ENCODE measurements at places on chromosomes 5 and 9.

- DNase-seq = no peak
Measured at GRCh38 chr5:112216140-112216539, 202.9 kb downstream of the EPB41L4A start.

GRCh38 chr5:166382031-166382430, 1909.4 kb upstream of the WWC1 start:
- no peak for DNase-seq

DNA sequence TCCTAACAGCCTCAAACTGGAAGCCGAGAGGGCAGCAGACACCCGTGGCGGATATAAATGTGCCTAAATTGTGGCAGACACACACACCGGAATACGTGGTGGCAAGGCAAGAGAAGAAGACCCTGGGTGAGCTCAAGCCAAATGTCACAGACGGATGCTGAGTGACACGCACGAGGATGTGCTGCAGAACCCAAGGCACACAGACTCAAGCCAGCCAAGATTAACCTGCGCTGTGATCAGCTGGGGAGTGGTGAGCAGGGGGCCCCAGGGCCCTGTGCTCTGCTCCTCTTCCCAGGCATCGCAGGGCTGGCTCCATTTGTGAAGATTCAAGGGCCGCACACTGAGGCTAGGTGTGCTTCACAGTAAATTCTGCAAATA, 16.4 kb downstream of the SEMA4D start:
- no peak for DNase-seq

- no peak for DNase-seq
Measured at GRCh38 chr9:37943345-37944265, 39.7 kb upstream of the SLC25A51 start.

DNA sequence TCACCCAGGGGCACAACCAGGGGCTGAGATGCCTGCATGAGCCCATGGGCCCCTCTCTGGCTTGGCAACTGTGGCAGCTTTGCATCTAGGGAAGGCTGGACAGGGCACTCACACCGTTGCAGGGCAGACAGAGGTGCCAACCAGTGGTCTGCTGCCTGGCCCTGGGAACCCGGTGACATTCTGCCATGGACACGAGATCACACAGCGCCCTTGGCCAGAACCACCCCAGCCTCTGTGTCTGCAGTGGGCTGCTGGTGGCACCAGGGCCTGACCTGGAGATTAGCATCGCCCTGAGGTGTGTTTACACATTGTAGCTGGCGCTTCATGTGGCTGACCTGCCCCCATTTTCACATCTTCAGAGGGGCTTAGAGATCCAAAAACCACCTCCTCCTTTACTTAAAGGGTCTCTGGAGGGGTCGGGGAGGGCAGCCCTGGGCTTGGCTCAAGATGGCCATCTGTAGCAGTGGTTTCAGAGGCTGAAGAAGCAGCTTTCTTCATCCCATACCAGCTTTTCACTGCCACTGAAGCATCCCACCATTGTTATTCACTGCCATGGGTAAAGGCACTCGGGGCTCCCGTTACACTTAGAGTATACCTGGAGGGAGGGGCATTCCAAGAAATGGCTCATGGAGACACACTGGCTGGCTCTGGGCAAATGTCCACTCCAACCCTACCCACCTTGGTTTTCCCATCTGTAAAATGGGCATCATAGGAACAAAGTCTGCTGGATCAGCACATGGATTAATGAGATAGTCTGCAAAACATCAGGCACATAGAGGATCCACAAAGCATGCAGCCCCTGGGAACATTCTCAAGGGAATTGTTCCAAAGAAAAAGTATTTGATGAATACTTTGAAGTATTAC, 11.4 kb downstream of the DCANP1 start:
- no peak for DNase-seq

DNA sequence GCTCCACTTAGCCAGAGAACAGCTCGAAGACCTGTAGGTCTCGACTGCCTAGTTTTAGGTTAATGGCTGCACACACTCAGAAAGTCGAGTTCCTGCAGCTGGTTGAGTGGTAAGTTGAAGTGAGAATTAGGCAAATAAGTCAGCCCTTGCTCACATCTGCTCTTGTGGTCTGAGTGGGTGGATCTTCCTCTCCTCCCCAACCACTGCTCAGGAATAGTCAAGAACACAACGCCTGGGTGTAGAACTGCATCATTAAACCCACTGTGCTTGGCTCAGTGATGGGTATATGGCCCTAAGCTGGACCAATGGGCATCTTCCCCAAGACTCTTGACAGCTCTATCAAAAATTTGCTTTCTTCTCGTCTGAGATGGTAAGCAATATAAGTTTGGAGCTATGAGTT, 20.9 kb upstream of the ADAM19 start:
- no peak for DNase-seq

DNA sequence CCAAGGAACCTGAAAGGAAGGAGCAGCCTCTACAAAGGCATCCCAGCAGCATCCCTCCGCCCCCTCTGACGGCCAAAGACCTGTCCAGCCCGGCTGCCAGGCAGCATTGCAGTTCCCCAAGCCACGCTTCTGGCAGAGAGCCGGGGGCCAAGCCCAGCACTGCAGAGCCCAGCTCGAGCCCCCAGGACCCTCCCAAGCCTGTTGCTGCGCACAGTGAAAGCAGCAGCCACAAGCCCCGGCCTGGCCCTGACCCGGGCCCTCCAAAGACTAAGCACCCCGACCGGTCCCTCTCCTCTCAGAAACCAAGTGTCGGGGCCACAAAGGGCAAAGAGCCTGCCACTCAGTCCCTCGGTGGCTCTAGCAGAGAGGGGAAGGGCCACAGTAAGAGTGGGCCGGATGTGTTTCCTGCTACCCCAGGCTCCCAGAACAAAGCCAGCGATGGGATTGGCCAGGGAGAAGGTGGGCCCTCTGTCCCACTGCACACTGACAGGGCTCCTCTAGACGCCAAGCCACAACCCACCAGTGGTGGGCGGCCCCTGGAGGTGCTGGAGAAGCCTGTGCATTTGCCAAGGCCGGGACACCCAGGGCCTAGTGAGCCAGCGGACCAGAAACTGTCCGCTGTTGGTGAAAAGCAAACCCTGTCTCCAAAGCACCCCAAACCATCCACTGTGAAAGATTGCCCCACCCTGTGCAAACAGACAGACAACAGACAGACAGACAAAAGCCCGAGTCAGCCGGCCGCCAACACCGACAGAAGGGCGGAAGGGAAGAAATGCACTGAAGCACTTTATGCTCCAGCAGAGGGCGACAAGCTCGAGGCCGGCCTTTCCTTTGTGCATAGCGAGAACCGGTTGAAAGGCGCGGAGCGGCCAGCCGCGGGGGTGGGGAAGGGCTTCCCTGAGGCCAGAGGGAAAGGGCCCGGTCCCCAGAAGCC, 30.8 kb downstream of the CD180 start:
- no peak for DNase-seq

GRCh38 chr9:90459321-90459720, 183.3 kb downstream of the DIRAS2 start:
- no peak for DNase-seq

- DNase-seq = no peak
Measured at GRCh38 chr9:120715389-120715924, 1.2 kb upstream of the MEGF9 start.

GRCh38 chr5:158877124-158877581, 222.6 kb downstream of the EBF1 start:
- no peak for DNase-seq

- DNase-seq = no peak
Measured at GRCh38 chr9:96719921-96720320, 58.0 kb downstream of the ZNF510 start.

DNA sequence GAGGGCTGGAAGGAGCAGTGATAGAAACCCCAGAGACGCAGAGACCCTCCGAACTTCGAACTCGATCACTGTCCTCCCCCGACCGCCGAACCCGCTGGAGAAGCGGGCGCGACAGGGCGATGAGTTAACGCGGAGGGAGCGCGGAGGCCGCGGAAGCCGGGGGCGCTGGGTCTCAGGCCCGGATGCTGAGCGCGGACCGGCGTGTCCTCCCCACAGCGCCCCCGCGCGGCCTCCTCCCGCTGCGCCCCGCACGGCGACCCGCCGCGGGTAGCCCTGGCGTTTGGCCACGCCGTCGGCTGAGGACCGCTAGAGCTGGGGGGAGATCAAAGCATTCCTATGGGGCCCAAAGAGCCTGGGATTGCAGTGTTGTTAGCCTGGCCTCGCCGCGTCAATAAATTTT, 7.7 kb upstream of the DMRT2 start:
- DNase-seq = no peak

GRCh38 chr5:44860267-44860666, 51.5 kb downstream of the MRPS30 start:
- no peak for DNase-seq

DNA sequence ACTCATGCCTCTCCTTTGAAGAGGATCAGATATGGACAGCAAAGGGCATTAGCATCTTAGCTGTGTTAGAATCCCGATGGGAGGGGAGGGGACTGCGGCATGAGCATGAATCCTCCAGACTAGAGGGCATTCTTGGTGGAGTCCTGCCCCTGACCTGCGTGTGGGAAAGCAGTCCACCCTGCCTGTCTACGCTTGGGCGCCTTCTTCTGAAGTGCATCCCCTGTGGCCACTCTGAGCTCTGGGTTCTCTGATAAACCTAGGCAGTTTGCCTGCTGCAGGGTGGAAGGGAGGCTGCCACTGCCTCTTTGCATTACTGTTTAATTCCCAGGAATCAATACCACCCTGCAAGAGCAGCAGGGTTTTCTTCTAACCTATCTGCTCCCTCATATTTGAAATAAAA, 169.3 kb downstream of the INSYN2B start:
- DNase-seq = no peak

DNA sequence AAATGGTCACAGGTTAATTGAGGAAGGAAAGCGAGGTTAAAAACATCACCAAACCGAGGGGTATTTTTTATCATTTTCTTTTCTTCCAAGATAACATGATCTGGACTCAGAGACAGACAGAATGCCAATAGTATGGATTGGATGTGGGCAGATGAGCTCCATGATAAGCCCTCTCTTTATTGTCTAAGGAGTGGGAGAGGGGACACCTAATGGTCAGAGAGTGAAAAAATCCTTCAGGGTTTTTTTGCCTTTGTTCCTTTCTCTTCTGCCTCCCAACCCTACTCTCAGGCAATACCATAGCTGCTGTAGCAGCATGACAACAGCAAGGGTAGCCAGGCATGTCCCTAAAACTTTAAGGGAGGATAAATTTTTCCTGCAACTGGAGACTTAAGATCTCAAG, 94.7 kb downstream of the DIRAS2 start:
- no peak for DNase-seq

- no peak for DNase-seq
Measured at GRCh38 chr5:139481122-139481533, 1.4 kb downstream of the STING1 start.
